ENCODE measurements at places on chromosomes 11 and 22.
A peak's percentile ranks its signal among the peaks of the same experiment; 100 is the strongest.

GRCh38 chr11:45157247-45158209 is 11.1 kb downstream of the PRDM11 start:
- no peak for DNase-seq

GRCh38 chr22:17191163-17191784 is 28.0 kb downstream of the ADA2 start:
- DNase-seq = peak; percentile 11

DNA sequence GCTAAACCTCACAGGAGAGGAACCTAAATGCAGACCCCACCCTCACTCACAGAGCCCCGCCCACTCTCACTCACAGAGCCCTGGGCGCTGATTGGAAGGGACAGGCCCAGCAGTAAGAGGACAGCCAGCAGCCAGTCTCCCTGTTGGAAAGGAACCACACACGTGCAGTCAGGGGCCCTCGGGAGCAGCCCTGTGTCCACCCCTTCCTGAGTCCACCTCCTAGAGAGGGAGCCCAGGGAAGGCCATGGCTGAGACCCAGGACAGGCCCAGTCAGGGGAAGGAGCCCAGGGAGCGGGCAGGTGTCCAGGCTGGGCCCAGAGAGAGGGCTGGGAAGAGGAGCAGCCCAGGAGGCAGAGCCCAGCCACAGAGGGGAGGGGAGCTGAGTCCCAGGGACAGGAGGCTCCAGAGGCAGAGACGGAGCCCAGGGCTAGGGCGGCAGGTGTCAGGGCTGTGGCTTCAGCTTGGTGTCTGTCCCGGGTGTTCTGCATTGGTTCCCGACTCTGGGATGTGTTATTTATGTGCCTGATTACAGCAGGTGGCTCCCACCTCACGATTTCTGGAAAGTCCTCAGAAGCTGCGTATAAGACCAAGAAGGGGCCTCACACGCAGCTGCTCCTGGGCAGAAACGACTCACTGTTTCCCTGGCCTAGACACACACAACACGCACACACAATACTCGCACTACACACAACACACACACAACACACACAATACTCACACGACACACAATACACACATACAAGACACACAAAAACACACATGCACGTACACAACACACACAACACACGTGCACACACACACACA is 9.0 kb upstream of the APOBEC3H start:
- no peak for DNase-seq

DNA sequence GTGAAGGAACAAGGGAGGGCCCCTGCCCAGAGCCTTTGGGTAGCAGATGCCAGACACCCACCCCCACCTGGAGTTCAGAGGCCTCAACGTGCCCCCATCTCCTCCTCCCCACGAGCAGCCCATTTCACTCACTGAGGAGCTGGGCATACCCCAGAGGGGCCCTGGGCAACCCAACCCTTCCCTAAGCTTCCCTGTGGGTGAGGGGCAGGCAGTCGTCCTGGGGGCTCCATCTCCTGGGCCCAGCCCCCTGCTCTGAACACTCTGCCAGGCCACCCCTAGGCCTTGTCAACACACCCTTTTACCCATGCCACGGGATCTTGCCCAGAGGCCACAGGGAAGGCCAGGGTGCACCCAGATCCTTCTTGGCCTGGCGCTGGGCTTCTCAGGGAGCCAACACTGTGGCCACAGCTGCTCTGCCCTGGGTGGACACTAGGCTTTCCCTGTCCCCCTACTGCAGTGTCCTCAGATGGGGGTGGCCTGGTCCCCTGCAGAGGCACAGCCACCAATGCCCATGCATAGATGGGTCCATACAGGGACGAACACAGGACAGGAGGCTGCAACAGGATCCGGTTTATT is 3.4 kb downstream of the SLC25A1 start:
- no peak for DNase-seq

DNA sequence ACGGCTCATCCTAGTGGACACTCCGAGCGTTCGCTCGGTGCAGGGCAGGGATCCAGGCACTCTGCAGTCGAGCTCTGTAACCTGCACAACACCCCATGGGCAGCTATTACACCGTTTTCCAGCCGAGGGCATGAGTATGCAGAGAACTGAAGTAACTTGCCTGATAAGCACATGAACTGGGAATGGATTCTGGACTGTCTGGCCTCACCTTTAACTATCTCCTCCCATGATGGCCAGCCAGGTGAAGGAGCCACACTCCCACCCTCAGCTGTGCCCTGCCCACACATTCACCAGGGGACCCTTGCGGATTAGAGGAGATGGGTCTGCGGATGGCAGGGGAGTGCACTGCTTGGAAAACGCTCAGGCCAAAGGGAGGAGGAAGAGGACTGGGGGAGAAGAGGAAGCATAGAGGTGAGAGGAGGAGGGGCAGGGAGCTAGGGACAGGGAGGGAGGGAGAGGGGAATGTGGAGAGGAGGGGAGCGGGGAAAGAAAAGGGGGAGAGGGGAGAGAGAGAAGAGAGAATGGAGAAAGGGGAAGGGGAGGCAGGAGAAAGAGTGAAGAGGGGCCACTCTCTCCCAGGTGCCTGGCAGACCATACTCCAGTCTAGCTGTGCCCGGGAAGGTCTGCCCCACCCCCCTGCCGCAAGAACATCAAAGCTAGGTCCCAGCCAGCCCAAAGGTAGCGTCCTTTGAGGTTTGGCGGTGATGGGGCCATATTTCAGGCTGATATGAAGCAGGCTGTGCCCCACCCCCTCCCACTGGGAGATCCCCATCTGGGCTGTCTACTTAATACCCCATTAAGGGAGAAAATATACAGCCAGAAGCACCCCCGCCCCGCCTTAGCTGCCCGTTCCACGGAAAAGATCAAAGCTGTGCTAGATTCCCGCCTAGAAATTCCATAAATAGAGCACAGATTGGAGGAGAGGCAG is 33.2 kb upstream of the TCF20 start:
- DNase-seq = no peak

DNA sequence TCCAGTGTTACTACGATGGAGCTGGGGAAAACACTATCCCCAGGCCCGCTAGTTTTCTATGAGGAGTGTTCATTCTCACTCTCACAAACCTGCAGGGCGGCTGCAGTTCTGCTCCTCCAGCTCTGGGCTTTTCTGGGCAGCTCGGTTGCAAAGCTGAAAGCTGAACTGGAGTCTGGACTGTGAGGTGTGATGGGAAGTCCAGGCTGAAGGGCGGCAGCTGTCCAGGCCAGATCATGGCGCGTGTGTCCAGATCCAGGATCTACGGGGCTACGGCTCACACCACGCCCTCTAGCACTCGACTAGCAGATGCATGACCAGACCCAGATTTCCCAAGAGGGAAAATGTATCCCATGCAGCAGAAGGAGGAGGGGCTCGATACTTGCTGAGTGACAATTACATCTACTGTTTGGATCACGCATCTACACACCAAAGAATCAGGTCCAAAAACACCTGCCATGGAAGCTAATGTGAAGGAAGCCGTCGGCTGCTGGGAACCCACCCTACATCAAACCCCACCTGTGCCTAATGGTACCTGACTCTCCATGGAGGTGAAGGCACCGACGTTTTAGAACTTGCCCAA is 555.0 kb downstream of the BRD1 start:
- no peak for DNase-seq

DNA sequence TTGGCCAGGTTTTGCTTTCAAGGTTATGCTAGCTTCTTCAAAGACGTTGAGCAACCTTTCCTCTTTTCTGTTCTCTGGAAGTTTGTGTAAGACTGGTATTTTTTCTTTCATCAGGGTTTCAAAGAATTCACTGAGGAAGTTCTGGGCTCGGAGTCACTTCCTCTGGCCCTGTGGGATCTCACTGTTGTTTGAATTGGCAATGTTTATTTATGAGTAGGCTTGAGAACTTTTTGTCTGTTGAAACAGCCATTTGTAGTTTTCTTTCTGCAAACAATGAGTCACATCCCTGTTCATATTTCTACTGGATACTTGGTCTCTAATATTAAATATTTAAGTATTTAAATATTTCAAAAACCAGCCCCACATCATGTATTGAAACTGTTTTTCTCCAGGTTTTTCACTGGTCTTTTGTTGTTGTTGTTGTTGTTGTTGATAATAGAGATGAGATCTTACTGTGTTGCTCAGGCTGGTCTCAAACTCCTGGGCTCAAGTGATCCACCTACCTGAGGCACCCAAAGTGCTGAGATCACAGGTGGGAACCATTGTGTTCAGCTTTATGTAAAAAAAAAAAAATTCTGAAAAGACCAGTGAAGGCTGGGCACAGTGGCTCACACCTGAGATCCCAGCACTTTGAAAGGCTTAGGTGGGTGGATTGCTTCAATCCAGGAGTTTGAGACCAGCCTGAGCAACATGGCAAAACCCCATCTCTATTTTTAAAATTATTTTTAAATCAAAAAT is 26.9 kb downstream of the SUSD2 start:
- DNase-seq = peak; percentile 99

- DNase-seq = no peak
These were observed 108.3 kb downstream of the CTTN start for GRCh38 chr11:70506658-70506970.

DNA sequence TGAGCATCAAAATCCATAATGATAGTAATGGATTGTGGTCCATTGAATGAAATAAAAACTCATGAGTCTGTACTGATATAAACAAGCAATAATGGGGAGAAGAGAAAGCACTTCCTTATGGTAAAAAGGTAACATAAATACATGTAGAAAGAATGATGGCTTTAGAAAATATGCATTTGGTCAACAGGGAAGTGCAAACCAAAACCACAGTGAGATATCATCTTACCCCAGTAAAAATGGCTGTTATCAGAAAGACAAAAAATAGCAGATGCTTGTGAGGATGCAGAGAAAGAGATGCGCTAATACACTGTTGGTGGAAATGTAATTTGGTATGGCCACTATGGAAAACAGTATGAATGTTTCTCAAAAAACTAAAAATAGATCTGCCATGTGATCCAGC is 6.9 kb upstream of the MMP20 start:
- DNase-seq = no peak

DNA sequence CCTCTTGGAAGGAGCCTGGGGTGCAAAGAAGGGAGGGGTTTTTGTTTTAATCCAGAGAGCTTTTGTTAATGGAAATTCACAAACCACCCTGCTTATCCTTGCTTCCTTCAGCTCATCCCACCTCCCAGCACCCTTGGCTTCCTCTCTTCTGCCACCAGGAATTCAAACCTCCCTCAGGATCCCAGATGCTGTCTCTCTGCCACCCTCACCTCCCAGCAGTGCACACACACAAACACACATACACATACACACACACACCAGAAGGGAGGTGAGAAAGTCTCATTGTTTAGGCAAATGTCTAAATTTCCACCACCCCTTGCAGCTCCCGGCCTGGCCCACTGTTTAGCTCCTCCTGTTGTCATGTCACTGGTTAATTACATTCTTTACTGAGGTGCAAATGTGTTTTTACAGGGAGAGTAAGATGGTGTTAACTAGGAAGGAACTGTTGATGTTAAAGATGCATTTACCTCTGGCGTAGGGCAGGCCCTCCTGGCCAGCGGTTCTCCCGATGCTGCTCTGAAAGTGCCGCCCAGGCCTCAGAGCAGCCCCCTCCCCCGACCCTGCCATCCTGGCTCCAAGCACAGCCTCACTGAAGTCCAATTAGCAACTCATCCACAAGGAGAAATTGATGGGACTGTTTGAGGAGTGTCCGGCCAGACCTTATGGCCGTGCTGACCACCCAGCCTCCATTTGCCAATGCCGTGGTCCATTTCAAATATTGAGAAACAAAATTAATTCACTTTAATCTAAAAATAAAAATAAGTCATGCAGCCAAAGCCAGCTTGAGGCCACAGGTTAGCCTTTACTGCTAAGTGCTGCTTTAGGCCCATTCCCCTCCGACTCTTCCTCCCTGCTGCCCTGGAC is 165.4 kb downstream of the FEZ1 start:
- DNase-seq = no peak

DNA sequence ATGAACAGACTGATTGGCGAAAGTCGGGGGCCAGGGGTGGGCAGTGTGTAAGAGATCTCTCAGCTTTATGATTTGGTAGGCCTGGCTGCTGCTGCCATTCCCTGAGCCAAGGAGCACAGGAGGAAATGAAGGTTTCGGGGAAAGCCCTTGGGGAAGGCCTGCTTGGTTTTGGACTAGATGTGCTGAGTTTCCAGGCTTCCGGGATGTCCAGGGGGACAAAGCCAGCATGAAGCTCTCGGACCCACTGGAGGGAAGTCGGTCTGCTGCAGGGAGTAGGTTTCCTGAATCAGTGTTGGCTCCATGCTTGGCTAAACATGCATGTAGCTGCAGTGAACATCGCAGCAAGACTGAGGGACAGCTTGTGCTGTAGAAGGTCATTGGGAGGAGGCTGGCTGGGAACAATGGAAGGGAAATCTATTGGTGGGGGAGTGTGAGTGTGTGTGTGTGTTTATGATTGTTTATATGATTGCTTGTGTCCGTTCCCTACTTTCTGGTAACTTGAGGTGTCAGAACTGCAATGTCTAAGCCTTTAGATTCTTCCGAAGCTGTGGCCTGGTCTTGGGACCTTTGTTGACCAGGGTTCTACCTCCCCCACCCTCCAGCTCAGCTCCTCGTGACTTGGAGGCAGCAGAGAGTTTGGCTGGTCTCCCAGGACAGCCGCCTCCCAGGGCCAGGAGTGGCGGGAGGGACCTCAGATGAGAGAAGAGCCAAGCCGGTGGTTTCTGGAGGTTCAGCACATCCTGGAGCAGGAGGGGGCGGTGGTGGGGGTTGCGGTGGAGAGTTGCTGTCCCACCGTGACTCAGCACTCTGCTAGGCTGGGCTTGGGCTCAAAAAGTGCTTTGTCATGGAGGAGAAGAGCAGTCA is 4.0 kb upstream of the FTH1 start:
- peak; percentile 99 for DNase-seq

GRCh38 chr22:48902983-48903650 is 924.6 kb downstream of the BRD1 start:
- DNase-seq = no peak

DNA sequence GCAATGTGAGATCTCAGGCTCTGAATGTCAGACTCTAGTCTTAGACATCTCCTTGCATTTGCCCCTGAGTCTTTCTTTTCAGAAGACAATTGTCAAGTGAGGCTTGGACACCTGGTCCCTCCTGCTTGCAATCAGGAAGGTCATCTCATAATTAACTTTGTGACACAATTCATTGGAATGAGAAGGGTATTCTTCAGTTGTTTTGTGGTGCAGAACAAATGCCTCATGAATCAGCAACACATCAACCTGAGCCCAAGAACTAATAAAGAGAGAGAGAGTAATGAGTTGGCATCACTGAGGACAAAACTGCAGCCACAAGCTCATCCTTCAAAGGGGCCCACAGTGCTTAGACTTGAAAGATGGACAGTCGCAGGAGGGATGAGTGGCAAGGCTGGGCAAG is 375.8 kb downstream of the INSC start:
- no peak for DNase-seq

DNA sequence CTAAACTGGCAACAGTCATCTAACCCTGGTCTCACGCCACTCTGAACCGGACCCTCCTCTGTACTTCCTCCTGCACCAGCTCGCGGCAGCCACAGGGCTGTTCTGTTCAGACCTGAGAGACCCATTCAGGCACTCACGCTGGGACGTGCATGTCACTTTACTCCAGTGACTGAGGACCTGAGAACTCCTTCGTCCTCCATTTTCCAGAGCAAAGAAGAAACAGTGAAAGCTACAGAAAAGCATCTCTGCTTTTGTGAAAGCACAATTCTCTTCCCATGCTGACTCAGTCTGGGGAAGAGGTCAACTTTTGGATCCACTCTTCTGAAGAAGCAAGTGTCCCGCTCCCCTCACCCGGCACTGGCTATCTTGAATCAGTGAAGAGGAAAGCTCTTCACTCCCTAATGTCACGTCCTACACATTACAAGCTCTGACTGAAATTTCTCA is 24.5 kb downstream of the PISD start:
- DNase-seq = no peak

All from fibroblast of skin of back (primary cell).